ENCODE measurements at places on chromosomes 12 and 14.

- no peak for DNase-seq
These were observed 364.7 kb downstream of the BCAT1 start for GRCh38 chr12:24584032-24584675.

DNA sequence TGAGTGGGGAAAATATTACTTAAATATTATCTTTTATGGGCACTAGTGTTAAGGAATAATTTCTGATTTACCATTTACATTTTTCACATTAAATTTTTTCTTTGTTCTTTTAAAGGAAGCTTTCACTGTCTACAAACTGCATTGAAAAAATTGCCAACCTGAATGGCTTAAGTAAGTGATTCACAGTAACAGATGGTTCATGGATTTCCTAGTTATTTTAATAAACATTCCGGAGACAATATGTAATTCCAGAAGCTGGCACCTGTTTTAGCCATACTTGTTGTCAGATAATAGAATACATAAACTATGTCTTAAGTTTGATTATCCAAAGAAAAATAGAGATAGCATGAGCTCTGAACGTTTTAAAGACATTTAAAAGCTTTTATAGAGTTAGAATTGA, 17.1 kb downstream of the DNAL1 start:
- DNase-seq: no peak

DNA sequence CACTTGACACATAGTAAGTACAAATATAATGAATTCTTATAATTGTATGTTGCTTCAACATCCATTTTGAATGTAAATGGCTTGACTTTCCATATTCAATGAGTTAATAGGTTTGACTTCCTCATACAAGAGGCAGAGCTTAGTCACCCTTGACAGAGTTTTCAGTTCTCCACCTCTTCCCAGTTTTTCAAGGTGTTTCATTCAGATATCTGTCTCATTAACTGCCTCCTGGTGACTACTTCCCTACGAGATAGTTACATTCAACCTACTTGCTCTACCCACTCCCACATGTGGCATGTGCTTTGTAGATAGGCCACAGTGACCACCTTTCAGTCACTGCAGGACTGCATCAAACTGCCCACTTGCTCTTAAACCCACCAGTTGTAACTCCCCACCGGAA, 60.0 kb downstream of the MYF5 start:
- DNase-seq: no peak

DNA sequence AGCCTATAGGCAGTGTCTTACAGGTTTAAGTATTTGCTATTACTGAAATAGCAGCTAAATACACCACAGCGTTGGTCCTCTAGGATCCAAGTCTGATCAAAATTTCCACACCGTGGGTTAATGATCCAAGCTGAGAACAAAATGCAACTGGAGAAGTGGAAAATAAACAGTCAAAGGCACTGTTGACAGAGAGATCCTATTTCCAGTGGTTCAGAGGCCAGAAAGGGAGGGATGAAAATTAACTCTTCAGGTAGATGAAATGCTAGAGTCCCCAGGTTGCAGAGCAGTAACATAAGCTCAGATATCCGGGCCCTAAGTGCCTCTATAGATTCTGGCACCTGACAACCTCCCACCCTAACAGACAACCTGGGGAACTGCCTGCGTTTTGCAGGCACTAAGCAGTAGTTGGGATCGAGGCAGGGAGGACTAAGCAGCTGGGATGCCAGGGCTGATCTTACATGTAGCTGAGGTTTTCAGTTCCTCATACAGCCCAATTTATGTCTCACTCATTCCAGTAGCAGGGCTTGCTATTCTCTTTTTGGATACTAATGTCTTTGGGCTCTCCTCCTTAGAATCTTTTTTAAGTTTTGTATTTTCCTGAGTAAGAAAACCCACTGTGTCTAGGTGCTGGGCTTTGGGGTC, 42.7 kb upstream of the CRACR2A start:
- DNase-seq: no peak

- DNase-seq: no peak
These were observed 18.4 kb upstream of the FOS start for GRCh38 chr14:75260025-75260763.

DNA sequence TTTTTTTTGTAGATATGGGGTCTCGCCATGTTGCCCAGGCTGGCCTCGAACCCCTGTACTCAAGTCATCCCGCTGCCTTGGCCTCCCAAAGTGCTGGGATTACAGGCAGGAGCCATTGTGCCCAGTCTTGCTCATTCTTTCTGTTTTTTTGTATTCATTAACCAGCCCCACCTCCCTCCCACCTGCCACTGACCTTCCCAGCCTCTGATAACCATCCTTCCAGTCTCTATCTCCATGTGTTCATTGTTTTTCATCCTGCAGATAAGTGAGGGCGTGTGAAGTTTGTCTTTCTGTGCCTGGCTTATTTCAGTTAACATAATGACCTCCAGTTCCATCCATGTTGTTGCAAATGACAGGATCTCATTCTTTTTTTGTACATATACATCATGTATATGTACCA, 19.0 kb downstream of the MYL2 start:
- DNase-seq: no peak

DNA sequence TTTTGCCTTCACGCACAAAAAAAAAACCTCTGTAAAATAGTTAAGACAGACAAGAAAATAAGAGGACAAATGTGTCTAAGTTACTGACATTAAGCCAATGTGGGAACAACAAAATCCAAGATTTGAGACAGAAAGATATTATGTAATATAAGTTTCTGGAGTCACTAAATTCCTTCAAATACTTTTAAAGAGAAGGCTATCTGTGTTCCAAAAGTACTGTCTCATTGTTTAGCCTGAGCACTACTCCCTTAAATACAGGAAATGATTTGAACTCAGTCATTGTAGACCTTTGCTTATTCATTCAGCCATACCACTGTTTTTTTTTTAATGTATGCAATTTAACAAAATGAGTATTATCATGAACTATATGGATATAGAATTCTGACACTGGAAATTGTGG, 82.7 kb upstream of the KITLG start:
- no peak for DNase-seq

GRCh38 chr14:22648506-22648905, 4.4 kb upstream of the OR6J1 start:
- DNase-seq: no peak

DNA sequence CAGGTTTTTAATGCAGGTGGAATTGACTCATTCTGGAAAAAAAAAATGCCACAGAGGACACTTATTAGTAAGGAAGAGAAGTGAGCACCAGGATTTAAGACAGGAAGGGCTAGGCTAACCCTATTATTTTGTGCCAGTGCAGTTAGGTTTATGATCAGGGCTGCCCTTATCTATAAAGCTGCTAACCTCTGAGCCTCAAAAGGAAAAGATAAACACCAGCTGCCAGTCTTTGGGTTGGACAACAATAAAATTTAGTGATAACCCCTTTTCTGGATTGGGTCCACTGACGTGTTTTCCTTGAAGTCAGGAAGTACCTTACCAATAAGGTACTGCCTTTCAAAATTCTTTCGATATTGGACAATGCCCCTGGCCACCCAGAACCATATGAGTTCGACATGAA, 128.9 kb downstream of the NUBPL start:
- DNase-seq: no peak

- no peak for DNase-seq
These were observed 198.1 kb downstream of the SLC38A4 start for GRCh38 chr12:46627686-46628085.

GRCh38 chr14:32443890-32444661, 115.0 kb downstream of the AKAP6 start:
- no peak for DNase-seq

GRCh38 chr12:19833775-19834501, 394.6 kb downstream of the AEBP2 start:
- no peak for DNase-seq

Measured in AG08395 (cell line).